Cortex of kidney (tissue), 1 donor: ENCODE measurements at places on chromosomes 7 and 10.

GRCh38 chr10:88082806-88083596 is 219.6 kb downstream of the PTEN start:
- DNase-seq = no peak

DNA sequence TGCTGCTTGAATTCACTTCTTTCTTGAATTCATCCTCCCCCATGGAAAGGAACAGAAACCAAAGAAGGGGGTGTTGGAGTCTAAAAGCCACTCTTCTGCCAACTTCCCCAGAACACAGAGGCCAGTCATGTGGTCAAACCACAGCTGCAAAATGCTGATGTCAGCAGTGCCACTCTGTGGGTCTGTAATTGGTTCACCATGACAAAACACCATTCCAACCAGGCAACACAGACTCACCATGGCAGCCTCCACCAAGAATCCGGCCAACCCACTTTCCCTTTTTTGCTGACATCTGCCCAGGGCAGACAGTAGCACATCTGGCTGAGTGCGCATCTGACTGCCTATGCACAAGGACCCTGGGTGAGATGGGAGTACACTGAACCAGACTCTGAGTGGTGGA is 16.8 kb downstream of the OSBPL3 start:
- no peak for DNase-seq

- no peak for DNase-seq
Measured at GRCh38 chr10:19941206-19941880, 125.1 kb downstream of the PLXDC2 start.

DNA sequence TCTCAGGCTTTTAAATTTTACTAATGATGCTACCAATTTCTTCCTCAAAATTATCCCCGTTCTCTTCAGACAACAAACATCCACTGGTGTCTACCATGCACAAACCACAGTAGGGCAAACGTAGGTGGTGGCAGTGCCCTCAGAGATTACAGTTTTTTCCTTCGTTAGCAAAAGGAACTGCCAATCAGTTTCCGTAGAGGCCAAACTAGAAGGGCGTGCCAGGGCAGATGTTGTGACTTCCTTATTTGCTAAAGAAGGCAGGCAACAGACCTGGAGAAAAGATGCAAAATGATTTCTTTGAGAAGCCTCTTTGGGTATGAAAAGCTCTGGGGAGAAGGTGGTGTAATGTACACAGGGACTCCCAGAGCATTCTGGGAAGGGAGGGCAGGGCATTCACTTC is 7.6 kb upstream of the FAM180A start:
- no peak for DNase-seq

- no peak for DNase-seq
Measured at GRCh38 chr10:64733980-64734379, 1212.8 kb downstream of the REEP3 start.

DNA sequence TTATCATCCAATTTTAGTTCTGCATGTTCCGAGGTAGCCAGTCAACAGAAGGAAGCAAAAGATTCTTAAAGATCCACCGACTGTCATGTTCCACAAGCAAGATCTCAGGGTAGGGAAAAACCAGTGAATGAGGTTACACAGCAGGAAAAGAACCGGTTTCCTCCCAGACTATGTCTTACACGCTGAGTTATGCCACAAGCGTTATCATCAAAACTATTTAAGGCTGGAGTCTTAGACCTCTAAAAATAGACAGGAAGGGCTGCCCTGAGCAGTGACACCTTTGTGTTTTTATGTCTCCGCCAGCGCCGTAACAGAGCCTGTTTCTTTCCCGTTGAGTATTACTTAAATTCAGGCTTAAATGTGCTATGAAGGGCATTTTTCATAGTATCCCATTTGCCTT is 48.3 kb downstream of the PROSER2 start:
- DNase-seq = no peak

DNA sequence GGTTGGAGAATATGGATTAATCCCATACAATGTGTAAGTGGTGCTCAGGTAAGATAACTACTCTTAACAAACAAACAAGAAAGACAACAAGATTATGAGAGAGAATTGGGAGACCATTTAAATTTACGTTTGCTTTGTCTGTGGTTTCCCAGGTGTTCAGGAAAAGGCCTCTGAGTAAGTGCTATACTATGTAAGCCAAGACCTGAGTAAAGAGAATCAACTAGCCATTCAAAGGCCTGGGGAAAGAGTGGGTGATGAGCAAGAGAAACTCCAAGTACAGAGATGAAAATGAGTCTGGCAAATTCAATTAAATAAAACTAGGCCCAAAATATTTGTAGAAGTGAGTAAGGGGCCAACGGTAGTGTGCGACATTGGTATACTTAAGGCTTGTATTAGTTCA is 9.9 kb downstream of the CSTF2T start:
- DNase-seq = no peak

DNA sequence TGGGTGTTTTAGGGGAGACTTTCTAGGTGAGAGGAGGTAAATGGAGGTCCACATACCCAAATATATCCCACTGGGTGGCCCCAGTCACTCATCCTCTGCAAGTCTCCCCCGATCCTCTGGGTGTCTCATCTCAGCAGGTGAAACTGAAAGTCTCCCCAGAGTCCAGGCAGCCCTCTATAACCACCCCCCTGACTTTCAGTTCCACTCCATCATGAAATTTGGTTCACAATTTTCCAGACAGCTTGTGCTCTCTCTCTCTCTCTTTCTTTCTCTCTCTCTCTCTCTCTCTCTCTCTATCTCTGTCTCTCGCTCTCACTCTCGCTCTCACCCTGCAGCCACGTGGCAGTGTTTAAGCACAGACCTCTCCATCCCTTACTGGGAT is 56.7 kb upstream of the ELN start:
- DNase-seq = no peak

- no peak for DNase-seq
Measured at GRCh38 chr7:137774793-137775201, 72.0 kb downstream of the DGKI start.

DNA sequence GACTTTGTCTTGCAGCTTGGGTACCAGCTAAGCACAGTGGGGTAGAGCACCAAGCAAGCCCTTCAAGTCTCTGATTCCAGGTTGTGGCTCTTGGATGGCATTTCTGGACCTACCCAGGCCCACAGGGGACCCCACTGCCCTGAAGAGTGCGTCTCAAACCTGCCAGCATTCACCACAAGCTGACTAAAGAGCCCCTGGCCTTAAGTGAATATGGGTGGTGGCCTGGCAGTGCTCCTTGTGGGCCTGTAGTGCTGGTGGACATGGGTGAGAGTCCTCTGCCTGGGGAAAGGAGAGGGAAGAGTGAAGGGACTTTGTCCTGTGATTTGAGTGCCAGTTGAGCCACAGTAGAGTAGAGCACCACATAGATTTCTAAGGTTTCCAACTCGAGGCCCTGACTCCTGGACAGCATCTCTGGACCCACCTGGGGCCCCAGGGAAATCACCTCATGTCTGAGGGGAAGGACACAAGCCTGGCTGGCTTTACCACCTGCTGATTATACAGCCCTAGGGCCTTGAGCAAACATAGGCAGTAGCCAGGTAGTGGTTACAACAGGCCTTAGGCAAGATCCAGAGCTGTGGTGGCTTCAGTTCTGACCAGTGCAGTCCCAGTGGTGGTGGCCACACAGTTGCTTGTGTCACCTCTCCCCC is 23.7 kb downstream of the GSDME start:
- DNase-seq = no peak

DNA sequence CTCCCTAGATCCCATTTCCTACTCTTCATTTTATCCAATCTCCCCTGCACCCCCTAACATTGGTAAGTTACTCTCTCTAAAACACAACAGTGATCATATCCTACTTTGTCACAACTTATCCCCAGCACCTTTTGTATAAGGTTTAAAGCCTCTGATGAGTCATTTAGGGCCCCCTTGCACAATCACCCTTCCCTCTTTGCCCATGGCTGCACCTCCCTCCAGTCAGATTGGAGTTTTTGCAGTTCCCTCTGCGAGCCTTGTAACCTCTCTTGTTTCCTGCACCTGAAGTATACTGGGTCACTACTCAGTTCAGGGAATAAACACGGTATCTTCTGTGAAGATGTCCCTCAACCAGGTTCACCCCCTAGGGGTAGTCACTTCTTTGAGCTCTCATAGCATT is 55.9 kb upstream of the ADRB1 start:
- DNase-seq = no peak

DNA sequence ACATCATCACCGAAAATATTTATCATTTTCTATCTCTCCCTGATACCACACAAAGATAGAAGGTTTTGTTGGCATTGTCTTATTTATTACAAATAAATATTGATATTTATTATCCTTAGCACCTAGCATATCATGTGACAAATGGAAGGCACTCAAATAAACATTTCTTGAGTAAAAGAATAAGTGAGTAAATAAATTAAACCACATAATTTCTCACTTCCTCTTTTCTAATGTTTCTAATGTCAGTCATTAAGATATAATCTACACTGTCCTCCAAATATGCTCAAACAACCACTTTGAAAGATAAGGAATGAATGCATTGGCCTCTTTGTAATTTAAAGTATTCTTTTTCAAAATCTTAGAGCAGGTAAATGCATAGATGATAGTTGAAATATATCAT is 1027.8 kb upstream of the LRRTM3 start:
- no peak for DNase-seq

GRCh38 chr7:80302078-80302477 is 167.4 kb downstream of the GNAI1 start:
- no peak for DNase-seq

DNA sequence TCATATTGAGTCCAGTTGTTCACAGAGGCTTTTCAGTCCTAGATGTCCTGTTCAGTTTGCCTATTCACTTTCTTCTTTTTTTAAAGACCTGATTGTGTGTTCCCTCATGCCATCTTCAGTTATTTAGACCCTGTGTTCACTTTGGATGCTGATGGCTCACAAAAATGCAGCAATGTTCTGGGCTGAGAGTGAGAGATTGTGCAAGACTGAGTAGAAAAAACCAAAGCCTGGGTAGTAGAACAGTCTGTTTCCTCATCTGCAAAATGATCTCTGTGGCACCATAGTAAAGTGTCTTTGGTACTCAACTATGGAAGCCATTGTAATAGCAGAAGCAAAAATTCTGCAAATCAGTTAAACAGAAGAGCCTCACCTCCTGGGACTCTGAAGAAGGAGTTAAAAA is 43.2 kb downstream of the AKR1B1 start:
- DNase-seq = no peak

GRCh38 chr7:150799741-150800580 is at the start of gene TMEM176B:
Gene TMEM176B (minus strand): TSS chr7:150800364. CDS start chr7:150796569, 3,795 bp downstream.
- no peak for DNase-seq

DNA sequence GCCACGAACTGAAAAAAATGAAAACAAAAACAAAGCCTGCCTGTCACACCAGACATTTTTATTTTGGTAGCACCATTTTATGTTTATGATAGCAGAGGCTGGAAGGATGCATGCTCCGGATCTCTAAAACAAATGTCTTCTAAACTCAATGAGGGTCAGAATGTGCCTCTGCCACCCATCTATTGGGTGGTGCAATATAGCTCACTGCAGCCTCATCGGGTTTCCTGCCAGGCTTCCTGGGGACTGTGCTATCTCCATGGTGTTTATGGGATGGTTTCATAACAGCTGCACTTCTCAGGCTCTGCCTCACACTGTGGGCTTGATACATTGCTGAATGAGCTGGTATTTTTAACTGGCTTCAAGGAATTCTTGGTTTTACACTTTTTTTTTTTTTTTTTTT is 94.4 kb downstream of the ITIH5 start:
- DNase-seq = no peak

- DNase-seq = no peak
Measured at GRCh38 chr10:77969114-77969513, 42.6 kb upstream of the DLG5 start.

- DNase-seq = no peak
Measured at GRCh38 chr7:22662556-22663356, 64.2 kb upstream of the IL6 start.

GRCh38 chr10:84118395-84119006 is 20.8 kb upstream of the GHITM start:
- DNase-seq = no peak

GRCh38 chr7:28516390-28517172 is 104.3 kb downstream of the CREB5 start:
- no peak for DNase-seq

GRCh38 chr10:109959259-109960145 is 36.2 kb upstream of the XPNPEP1 start:
- DNase-seq = no peak

DNA sequence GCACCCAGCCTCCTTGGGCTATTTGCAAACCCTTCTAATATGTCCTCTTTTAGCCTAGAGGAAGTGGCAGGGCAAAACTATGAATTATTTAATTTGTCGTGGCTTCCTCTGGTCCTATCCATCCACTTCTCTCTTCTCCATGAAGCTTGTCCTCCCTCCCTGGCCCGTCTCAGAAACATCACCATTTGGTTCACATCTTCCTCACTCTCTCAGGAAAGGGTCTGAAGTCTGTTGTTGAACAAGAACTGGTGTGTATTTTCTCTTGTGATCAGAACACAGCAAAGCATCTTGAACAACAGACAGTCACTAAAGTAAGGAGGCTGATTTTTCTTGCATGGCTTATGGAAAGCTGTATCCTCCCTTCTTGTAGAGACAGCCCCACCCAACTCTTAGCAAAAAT is 550.1 kb upstream of the NRP1 start:
- DNase-seq = no peak

DNA sequence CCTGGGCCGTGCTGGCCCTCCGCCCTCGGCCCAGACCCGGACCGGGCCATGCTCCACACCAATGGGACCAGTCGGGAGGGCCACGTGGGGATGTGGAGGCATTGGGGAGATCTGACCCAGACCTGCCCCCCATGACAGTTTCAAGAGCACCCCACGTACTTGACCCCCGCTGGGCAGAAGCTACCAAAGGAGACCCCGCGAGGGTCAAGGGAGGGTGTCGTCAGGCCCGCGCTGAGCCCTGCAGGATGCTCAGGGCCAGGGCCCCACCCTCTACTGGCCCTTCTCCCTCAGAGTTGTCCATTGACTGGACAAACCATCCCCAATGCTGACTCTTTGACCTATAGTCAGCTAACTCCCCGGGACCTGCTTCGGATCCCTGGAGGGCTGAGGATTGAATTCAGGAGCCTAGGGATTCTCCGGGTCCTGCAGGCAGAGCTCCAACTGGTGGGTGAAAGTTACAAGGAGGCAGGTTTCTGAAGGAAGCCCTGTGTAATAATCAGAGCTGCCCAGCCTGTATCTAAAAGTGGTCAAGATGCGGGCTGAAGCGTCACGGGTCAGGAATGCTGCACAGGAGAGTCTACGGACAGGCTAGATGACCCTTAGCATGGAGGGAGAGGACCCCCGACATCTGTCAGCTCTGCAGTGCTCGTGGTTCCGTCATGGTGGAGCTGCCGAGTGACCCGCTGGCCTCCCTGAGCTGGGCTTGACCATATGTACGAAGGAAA is 498 bp upstream of the CALHM2 start:
- no peak for DNase-seq

DNA sequence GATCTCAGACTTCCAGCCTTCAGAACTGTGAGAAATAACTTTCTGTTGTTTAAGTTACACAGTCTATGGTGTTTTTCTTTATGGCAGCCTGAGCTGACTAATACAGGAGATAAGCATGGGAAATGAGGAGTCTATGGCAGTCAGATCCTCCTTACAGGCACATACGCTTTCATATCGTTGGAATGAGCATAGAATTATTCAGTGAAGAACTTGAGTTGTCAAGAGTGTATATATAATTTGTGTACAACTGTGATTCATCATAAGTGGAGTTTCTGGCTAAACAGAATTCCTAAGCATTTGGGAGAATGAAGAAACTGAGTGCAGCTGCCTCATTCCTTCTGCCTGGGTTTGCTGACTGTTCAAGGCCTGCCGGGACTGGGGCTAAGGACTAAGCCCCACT is 516.7 kb downstream of the ADRA2A start:
- no peak for DNase-seq

GRCh38 chr7:19442016-19442785 is 266.6 kb downstream of the POLR1F start:
- DNase-seq = no peak

GRCh38 chr10:62248465-62248864 is 20.2 kb downstream of the RTKN2 start:
- no peak for DNase-seq
